Neuronal stem cell (in vitro differentiated cells): ENCODE measurements at places on chromosomes 5 and 9.

DNA sequence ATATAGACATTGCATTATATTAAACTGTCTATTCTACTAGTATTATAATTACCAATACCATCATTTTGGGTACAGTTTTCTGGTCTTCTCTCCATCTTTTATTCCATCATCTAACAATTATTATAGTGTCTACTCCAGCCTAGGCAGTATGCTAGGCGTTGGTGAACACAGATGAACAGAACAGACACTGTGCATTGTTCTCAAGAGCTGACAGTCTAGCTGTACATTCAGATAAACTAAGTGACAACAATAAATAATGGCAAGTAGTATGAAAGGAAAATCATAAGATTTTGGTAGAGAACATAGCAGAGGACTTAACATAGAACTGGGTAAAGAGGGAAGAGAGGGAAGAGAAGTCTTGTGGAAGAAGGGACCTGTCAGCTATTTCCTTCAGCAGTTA is 12.5 kb upstream of the SGCD start:
- DNase-seq, result no peak

DNA sequence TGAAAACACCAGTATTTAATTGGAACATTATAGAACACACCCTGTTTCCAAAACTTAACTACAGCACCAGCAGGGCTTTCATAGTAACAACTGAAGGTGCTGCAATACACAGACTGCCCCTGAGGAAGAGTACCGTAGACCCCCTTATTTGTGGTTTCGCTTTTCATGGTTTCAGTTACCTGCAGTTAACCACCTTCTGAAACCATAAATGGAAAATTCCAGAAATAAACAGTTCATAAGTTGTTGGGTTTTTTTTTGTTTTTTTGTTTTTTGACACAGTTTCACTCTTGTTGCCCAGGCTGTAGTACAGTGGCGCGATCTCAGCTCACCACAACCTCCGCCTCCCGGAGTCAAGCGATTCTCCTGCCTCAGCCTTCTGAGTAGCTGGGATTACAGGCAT is 9.5 kb upstream of the GLDC start:
- no peak for DNase-seq

- DNase-seq, result no peak
Observed at GRCh38 chr5:88390096-88390441, 121.4 kb upstream of the TMEM161B start.

- no peak for DNase-seq
Observed at GRCh38 chr9:119509291-119509905, 140.2 kb upstream of the BRINP1 start.

- no peak for DNase-seq
Observed at GRCh38 chr5:122915717-122916461, 70.5 kb downstream of the SNX24 start.

DNA sequence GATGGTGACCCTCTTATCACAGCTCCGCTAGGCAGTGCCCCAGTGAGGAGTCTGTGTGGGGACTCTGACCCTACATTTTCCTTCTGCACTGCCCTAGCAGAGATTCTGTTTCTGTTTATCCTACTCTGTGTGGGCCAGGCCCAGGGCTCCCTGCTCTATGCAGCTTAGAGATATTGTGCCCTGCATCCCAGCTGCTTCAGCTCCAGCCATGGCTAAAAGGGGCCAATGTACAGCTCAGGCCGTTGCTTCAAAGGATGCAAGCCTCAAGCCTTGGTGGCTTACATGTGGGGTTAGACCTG is 2030.7 kb upstream of the CDH9 start:
- DNase-seq, result no peak

- no peak for DNase-seq
Observed at GRCh38 chr5:7897014-7897600, 28.2 kb downstream of the MTRR start.

- DNase-seq, result no peak
Observed at GRCh38 chr5:141714542-141715310, 32.7 kb upstream of the ARAP3 start.

DNA sequence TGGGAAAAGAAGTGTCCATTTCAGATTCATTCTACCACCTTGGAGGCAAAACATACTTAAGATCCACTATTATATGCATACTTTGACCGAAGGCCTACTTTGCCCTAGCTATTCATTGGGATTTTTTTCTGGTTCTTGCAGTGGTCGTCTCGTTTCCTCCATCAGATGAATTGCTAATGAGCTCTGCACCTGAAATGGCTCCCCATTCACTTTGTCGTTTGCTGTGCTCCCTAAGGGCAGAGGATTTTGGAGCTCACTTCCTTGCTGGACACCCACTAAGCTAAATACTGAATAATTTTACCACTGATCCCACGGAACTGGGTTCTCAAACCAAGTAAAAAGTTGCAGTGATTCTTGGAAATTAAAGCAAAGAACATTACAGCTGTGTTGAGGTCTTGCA is 1.9 kb downstream of the KDM3B start:
- DNase-seq, result no peak
